ENCODE measurements at places on chromosomes 7 and 10. TPM values are rescaled to one million over a fixed set of nuclear protein-coding genes. Genes with fewer than 3 reads are reported as not detected.
A peak's percentile ranks its signal among the peaks of the same experiment; 100 is the strongest.

FKBP6 gene
- total RNA-seq = not detected

LRRN3 gene
- 0.26 TPM for total RNA-seq

- no peak overlapping the region for H3K4me3 ChIP-seq
- no peaks in the 10 kb centered on the region for H3K36me3 ChIP-seq
- DNase-seq = no peak
- no peaks in the 10 kb centered on the region for H3K27me3 ChIP-seq
Observed at GRCh38 chr10:103584216-103585010, 90.9 kb downstream of the NEURL1 start.

- H3K36me3 ChIP-seq = no peaks in the 10 kb centered on the region
- DNase-seq = peak; percentile 13
- no peak overlapping the region for H3K27ac ChIP-seq
- no peak overlapping the region for H3K4me3 ChIP-seq
- no peaks in the 10 kb centered on the region for H3K27me3 ChIP-seq
Observed at GRCh38 chr7:49001610-49002033, 77.3 kb downstream of the CDC14C start.

DNA sequence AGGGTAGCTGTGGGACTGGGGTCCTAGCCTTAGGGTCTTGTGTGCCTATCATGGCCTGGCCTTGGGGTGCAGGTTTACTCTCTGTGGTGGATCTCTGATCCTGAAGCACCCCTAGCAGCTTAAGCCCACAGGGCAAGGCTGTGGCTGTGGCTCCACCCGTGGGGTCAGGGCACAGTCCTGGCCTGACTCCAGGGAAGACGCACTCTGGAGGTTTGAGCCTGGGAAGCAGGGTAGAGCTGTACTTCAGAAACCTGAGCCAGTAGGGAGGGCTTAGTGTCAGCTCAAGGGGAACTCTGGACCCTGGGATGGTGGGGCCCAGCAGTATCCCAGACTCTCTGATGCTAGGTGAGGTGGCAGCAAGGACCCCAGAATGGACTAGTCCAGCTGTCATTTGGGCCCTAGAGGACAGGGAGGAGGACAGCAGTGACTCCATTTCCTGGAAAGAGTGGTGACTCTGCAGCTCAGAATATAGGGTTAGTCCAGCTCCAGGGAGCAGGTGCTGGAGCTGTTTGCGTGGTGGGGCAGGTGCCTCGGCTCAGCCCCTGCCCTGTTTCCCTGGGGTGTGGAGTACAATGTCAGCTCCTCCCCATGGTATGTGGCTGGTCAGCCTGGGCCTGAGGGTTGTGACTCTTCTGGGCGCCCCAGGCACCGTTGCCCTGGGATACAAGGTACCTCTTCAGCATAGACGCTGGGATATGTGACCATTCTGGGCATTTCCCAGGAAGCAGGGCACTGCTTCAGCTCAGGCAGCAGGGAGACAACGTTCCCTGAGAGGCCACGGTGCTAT, 15.8 kb downstream of the GTPBP4 start:
- no peak for DNase-seq
- no peak overlapping the region for H3K4me3 ChIP-seq
- no peaks in the 10 kb centered on the region for H3K27me3 ChIP-seq
- H3K36me3 ChIP-seq = no peaks in the 10 kb centered on the region

DNA sequence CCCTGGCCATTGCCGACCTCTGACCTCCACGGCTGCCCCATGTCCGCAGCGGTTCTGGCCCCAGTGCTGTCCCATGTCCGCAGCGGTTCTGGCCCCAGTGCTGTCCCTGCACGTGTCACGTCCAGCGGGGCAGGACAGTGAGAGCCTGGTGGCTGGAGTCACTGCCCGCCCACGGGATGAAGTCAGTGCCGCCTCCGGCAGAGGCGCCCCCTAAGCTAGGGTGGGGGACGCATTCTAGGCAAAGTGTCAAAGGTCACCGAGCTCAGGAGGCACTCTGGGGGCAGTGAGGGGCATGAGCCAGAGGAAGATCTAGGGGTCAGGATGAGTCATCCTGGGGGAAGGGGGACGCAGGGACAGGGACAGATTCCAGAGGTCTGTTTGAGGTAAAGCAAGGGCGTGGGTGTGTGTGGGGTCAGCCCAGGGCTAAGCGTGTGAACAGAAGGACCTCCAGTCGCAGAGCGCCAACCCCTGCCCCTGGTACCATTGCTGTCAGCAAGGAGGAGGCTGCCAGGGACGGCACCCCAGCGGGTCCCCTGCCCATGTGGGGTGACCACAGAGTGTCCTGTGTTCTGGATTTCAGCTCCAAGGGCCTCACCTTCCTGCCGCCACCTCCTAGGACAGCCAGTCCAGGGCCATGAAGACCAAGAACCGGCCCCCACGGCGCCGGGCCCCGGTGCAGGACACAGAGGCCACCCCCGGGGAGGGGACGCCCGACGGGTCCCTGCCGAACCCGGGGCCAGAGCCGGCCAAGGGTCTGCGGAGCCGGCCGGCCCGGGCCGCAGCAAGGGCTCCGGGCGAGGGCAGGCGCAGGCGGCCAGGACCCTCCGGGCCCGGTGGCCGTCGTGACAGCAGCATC, 665 bp downstream of the BHLHA15 start:
- H3K4me3 ChIP-seq = peak overlapping the region; percentile 78
- H3K4me1 ChIP-seq = peaks cover 35% of the 10 kb centered on the region
- peak; percentile 59 for DNase-seq
- H3K27ac ChIP-seq = peak overlapping the region; percentile 95
- peaks cover 2% of the 10 kb centered on the region for H3K36me3 ChIP-seq
- no peaks in the 10 kb centered on the region for H3K27me3 ChIP-seq

- no peaks in the 10 kb centered on the region for H3K4me1 ChIP-seq
- H3K27me3 ChIP-seq = no peaks in the 10 kb centered on the region
- DNase-seq = no peak
Observed at GRCh38 chr7:52009181-52009580, 692.6 kb upstream of the COBL start.

- no peak overlapping the region for H3K4me3 ChIP-seq
- no peaks in the 10 kb centered on the region for H3K36me3 ChIP-seq
- no peaks in the 10 kb centered on the region for H3K27me3 ChIP-seq
- no peak overlapping the region for H3K27ac ChIP-seq
- peaks cover 21% of the 10 kb centered on the region for H3K4me1 ChIP-seq
- DNase-seq = peak; percentile 76
Observed at GRCh38 chr7:3200504-3200903, 100.5 kb upstream of the SDK1 start.
